ENCODE measurements at places on chromosomes 4 and X.

DNA sequence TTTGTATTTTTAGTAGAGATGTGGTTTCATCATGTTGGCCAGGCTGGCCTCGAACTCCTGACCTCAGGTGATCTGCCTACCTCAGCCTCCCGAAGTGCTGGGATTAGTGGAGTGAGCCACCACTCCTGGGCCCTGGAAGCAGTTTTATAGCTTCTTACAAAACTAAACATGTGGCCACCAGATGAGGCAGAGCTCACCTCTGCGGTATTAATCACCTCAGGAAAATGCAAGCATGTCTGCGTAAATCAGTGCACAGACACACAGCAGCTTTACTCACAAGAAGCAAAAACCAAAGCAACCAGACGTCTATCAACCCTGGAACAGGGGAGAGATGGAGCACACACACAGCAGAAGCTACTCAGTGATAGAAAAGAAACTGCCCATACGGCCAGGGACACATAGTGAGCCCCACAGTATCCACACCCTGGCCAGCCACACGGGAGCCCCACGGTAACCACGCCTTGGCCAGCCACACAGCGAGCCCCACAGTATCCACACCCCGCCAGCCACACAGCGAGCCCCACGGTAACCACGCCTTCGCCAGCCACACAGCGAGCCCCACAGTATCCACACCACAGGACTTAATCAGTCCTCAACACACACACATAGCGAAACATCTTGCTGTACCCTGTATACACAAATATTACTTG lies 30.2 kb downstream of the PPP2R3B start:
- no peak for DNase-seq

DNA sequence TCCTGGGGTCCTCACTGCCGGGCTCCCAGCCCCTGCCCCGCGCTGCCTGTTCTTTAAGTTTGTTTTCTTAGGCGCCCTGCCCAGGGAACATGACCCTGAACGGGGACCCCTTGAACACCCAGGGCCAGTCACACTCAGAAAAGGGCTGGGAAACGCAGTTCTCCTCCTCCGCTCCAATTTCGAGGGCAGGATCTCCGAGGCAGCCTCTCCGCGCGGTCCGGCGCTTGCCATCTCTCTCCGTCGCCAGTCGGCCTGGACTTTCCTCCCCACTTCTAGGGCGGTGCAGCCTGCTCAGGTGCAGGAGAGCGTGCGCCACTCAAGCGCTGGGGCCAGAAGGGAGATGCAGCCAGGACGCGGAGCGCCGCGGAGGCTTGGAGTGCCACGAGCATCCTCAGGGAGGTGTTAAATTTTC lies 9.9 kb downstream of the PRDM8 start:
- no peak for DNase-seq

- no peak for DNase-seq
Measured at GRCh38 chrX:155966876-155967275, 30.6 kb upstream of the IL9R start.

DNA sequence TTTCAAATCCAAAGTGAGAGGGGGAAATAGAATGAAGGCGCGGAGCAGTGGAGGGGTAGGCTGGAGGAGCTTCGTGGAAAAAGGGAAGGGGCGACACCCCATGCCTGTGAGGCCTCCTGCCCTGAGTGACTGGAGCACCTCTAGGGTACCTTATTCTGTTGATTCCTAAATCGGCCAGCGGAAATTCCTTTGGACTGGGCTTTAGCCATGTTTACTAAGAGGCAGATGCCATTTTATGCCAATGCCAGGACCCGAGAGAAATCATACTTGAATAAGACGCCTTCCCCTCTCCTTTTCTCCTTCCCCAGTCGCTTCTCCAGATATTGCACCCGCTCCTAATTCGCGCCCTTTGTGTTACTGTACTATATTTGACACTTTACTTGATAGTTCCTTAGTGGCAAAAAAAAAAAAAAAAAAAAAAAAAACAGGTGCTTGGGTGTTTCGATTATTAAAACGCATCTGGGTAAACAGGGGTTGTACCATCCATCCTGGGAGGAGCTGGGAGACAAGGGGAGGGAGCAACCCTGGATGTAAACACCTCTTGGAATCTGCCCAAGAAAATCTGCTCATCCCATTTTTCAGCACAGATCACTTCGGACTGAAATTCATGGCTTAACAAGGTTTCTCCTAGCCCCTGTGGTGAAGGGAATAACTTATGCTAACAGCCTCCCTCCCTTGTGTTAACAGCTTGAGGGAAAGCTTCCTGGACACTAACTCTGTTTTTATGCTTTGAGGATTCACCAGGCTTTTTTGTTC lies 1.5 kb downstream of the BMP3 start:
- DNase-seq, result no peak

DNA sequence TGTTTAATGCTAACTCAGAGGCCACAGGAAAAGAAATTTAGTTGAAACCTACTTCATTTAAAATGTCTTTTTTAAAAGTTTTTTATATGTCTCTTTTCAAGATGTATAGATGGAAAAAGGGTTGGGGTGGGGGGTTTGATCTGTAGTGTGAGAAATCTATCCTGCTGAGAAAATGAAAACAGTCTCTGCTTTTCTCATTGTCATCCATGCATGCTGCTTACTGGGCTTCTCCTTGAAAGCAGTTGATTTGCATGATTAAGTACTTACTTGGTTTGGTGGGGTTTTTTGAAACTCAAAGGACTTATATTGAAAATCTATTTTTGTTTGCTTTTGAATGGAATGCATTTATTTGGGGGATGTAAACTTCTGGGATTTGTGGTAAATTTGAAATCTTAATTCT lies 313.6 kb upstream of the DKK2 start:
- DNase-seq, result no peak

GRCh38 chrX:151398346-151398745 lies 1.3 kb downstream of the VMA21 start:
- DNase-seq, result no peak

- no peak for DNase-seq
Measured at GRCh38 chr4:27217261-27217769, 356.7 kb downstream of the STIM2 start.

GRCh38 chrX:53918702-53919101 lies 125.6 kb downstream of the PHF8 start:
- no peak for DNase-seq

GRCh38 chrX:154057791-154058190 lies 38.1 kb upstream of the IRAK1 start:
- no peak for DNase-seq

DNA sequence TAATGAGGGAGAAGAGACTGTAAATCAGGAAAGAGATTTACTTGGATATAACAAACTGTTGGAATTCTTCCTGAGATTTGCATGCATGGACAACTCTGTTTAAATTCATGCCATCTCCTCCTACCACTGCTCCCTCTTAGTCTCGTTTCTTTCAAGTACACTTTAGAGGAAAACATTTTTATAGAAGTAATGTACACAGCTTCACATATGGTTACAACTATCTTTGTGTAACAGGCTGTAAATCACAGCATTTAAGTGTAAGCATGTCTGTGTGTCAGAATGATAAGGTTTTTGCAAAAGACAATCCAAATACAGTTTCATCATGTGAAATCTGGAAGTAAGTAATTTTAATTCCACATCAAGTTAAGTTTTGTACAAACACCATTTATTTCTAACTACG lies 21.5 kb upstream of the ENPEP start:
- DNase-seq, result no peak

DNA sequence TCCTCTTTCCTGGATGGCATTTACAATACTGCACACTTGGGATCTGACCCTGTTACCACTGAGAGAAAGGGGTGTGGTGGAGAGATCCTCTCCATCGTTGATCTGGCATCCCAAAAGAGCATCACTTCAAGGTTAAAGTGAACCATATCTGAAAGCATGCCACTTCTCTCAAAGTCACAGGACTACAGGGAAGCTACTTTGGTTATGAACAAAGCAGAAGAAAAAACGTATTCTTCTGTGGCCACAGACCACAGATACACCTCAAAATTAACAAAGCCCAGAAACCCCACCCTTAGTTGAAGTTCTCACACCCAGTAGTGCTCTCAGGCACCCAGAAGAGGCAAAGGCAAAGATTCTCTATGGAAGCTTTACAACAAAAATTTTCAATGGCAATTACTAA lies 108.3 kb downstream of the JADE1 start:
- DNase-seq, result no peak

GRCh38 chrX:15349046-15349445 lies 13.7 kb upstream of the PIGA start:
- DNase-seq, result no peak

DNA sequence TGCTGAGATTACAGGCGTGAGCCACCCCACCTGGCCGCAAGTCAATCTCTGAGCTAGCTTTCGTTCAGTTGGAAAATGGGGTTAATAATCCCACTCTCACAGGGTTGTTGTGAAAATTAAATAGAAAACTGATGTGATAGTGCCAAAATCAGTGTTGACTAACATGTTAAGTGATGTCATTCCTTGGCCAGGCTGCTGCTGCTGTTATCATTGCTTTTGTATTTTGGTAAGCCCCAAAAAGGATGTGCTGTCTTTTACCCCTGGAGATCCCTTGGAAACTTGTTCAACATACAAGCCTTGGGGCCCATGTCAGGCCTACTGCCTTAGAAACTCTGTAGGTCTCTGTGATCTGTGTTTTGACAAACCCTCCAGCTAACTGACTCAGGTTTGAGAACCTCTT lies 106.3 kb downstream of the AFF1 start:
- no peak for DNase-seq

DNA sequence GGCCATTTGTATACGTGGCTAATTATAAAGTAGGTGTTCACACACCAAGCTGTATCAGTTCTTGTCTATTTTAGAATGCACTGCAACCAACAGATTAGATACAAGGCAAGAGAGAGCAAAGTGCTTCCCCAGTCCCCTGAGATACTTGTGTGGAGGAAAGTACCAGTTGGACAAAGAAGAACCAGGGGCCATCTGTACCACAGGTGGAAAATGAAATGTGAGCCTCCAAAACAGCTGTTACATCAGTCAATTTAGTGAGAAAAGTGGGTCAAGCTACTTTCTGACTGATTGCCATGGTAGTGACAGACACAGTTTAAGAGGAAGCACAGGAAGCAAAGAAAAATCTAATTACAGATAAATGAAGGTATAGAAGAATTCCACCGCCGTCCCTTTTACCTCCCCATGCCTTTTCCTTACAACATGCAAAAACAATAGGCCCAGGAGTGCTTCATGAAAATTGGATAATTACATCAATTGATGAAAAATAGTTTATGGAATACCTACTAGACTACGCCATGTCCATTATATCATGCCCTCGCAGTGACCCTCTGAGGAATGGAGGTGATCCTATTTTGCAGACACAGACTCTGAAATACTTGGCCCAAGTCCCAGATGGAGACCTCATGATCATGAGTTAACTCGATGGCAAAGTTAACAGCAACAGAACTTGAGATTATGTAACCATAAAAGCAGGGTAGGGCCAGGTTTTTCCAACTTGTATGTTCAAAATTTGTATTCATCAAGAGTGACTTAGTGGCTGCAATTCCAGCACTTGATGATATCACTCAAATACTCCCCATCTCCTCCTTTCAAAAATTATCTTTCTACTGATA lies 15.8 kb downstream of the SMPX start:
- no peak for DNase-seq

- DNase-seq, result no peak
Measured at GRCh38 chr4:150590631-150591030, 8.7 kb downstream of the MAB21L2 start.

- DNase-seq, result no peak
Measured at GRCh38 chr4:175807547-175807946, 4.5 kb downstream of the GPM6A start.

- no peak for DNase-seq
Measured at GRCh38 chr4:186876961-186877626, 153.4 kb upstream of the FAT1 start.

DNA sequence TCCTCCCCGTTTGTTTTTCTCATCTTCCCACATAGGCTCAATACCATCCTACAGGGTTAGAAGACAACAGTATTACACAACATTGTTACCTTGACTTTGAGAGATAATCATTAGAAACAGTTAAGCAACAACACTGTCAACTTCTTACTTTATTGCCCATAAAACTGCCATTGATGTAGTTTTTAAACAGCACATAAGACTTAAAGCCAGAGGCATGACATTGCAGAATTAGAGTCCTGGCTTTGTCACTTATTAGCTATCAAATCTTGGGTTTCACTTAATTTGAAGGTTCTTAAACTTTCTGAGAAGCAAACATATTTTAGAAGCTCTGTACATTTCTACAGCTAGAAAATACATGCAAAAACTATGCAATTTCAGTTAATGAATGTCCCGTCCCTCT lies 41.8 kb downstream of the EIF4E start:
- no peak for DNase-seq

GRCh38 chr4:17664755-17665154 lies 50.3 kb downstream of the MED28 start:
- no peak for DNase-seq

DNA sequence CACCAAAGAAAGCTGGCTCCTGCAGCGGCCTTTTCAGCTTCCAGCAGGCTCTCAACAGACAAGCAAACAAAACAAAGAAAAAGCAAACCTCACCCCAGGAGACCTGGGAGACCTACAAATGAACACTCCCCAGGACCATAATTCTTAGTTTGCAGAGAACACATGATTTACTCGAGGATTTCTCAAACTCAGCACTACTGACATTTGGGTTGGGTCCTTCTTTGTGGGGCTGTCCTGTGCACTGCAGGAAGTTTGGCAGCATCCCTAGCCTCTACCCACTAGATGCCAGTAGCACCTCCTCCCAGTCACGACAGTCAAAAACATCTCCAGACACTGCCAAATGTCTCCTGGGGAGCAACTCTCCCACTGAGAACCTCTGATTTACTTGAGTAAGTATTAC lies 21.9 kb downstream of the APOO start:
- DNase-seq, result no peak

DNA sequence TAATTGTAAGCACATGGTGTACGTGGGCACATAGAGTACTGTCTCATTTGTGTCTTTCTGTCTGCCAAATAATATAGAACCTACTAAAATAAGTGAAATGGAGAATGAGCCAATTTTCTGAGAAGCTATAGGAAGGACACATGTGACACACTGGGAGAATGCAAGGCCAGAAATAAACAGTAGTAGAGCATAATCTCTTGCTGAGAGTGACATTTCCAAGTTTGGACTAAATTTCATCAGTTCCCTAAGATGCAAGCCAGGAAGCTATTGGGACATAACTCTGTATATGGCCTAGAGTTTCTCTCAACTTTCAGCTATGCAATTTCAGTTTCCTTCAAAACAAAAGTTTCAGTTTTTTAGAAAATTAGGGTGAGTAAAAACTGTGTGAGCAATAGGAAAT lies 638.7 kb downstream of the PCDH18 start:
- no peak for DNase-seq

Data from activated CD8-positive, alpha-beta memory T cell treated with anti-CD3 and anti-CD28 coated beads for 48 hours (primary cell).